ENCODE measurements at places on chromosomes 16 and 17. TPM values are rescaled to one million over a fixed set of nuclear protein-coding genes. Genes with fewer than 3 reads are reported as not detected.

The CCL8 gene
- total RNA-seq = not detected

The BAHCC1 gene
- total RNA-seq = 2.6 TPM

GRCh38 chr16:52837251-52837650 is 215.4 kb downstream of the CHD9NB start:
- no peak for DNase-seq

GRCh38 chr16:87815567-87815966 is 49.8 kb upstream of the KLHDC4 start:
- DNase-seq = no peak

GRCh38 chr16:87160234-87160636 is 157.0 kb downstream of the C16orf95 start:
- DNase-seq = no peak

DNA sequence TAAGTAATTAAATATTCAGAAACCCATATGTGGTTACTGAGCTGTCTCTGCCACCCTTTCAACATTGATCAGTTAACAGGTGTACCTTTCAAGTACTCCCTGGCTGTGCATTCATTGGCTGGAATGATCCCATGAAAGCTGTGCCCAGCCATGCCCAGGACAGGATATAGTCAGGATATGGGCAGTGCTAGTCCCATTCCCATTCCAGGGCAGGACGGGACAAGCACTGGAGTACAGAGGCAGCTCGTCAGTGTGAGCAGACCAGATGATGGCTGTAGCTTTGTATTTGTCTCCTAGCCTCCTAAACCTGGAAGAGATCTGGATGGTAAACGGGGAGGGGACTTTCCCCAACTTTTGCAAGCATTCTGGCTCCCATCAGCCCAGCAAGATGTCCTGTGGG is 22.5 kb downstream of the HEATR3 start:
- no peak for DNase-seq

DNA sequence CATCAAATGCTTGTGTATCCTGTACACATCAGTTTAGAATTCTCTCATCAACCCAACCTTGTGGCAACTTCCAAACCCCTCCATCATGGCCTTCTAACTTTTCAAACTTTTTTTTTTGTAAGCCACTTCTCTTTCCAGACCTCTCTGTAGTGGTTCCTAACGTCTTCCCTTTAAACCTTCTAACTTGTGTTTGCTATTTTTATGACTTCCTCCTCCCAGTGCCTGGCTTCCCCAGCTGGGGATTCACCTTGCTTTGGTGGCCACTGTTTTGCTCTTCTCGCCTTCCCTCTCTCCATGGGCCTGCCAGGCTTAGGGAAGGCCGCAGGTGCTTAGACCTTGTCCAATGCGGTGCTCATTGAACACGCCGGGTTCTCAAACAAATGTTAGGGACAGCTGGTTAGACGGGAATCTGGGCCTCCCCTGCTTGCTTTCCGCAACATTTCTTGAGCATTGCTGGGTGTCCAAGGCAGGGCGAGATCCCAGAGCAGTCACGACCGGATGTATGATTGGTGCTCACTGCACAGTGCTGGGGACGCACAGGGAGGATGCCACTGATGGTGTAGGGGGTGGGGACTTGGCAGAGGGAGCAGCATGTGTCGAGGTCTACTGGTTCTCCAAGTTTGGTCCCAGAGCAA is 1.1 kb upstream of the XYLT2 start:
- no peak for DNase-seq

GRCh38 chr17:7889166-7889955 is 772 bp downstream of the CHD3 start:
- peak; percentile 77 for DNase-seq

DNA sequence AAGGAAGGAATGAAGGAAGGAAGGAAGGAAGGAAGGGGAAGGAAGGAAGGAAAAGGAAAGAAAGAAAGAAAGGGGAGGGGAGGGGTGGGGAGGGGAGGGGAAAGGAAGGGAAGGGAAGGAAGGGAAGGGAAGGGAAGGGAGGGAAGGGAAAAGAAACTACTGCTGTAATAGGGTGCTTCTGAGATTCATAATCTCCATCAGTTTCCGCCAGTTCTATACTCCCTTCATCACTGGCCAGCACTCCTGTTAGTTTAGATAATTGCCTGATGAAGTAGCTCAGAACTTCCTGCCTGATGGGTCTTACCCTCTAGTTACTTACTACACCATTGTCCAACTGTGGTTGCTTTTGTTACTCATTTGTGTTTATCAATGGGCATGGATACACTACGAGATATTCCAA is 2.0 kb upstream of the KRTAP9-6 start:
- DNase-seq = no peak

DNA sequence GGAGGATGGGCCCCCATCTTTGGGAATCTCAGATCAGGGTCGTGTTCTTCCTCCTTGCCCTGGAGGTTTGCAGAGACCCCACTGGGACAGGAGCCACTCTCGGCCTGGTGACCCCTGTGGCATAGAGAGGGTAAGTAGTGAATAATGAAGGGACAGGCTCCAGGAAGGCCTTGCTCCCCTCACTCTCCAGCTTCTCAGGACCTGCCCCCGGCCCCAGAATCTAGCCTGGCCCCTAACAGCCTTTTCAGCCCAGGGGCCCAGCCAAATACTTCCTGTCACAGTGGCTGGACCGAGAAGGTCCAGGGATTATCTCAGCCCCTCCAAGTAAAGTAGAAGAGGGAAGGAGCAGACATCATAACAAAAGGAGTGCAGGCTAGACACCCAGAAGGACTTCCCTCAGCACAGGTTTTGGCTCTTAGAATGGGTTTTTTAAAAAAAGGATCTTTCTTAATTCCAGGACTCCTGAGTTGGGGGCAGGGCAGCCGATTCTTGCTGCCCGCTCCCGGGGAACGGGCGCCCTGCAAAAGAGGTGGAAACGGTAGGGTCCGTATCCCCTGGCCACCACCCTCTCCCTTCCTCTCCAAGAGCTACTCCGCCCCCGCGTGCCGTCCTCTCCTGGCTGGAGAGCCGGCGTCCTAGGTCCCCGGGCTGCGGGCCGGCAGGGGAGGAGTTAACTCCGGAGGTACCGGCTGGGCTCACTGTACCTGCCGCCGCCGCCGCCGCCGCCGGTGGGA is 559 bp upstream of the NXPH3 start:
- no peak for DNase-seq

The RRAD gene
- 0.60 TPM for total RNA-seq

DNA sequence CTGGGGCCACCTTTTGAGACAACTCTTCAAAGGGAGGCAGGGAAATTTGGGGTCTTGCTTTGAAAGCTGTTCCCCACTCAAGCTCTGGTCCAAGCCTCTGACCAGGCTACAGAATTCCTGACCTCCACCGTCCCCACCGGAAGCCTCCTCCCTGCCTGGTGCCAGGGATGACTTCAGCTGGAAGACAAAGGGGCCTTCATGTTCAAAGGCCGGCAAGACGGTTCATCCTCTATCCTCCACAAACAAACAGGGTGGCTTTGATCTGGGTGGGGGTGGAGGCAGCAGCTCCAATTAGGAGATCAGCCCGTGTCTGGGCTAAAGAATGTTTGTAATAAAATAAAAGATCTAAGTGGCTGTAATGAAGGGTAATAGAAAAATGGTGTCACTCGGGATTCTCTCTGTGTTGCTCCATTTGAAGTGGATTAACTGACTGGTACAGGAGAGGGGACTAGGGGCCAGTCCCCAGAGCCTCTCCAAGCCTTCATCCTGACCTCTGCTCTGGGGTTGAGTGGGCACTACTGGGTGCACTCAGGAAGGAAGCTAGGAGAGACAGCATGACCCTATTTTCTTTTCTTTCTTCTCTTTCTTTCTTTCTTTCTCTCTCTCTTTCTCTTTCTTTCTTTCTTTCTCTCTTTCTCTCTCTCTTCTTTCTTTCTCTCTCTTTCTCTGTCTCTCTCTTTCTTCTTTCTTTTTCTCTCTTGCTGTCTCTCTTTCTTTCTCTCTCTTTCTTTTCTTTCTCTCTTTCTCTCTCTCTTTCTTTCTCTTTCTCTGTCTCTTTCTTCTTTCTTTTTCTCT is 27.5 kb upstream of the NKD1 start:
- DNase-seq = no peak

- no peak for DNase-seq
Observed at GRCh38 chr17:1562176-1562643, 382 bp downstream of the PITPNA start.

GRCh38 chr16:23514381-23515152 is 4.3 kb upstream of the GGA2 start:
- no peak for DNase-seq

DNA sequence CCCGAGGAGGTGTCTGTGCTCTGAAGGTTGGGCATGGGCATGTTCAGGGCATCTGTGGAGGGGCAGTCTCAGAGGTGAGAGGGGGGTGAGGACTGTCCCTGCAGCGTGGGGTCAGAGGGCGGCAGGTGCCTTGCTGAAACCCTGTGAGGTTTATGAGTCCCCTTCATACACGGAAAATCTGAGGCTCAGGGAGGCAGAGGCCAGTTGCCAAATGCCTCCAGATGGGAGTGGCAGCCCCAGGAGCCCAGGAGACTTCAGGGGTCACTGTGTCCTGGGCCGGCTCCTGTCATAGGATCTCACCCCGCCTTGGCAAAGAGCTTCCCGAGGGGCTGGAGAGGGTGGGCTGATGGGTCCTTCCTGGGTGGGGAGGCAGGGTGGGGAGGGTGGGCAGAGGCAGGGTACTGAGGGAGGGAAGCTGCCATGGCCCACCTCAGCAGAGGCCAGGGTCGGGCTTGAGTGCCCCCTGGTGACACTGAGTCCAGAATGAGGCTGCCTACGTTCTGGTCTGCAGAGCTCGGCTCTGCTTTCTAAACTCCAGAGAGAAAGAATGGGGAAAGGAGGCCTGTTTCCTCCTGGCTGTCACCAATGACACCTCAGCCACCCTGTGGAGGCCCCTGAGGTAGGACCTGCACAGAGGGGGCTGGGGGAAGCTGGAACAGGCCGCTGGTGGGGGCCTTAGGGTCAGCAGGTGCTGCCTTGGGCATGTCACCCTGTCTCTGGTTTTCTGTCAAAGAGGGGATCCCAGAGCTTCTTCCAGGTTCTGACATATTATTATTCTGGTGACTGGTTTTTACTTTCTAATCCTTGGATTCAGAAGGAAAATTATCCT is 1.1 kb downstream of the LGALS9 start:
- DNase-seq = no peak

- no peak for DNase-seq
Observed at GRCh38 chr17:31397256-31397939, 5.9 kb downstream of the RAB11FIP4 start.

- DNase-seq = no peak
Observed at GRCh38 chr16:75228143-75228976, 9.6 kb downstream of the CTRB1 start.

DNA sequence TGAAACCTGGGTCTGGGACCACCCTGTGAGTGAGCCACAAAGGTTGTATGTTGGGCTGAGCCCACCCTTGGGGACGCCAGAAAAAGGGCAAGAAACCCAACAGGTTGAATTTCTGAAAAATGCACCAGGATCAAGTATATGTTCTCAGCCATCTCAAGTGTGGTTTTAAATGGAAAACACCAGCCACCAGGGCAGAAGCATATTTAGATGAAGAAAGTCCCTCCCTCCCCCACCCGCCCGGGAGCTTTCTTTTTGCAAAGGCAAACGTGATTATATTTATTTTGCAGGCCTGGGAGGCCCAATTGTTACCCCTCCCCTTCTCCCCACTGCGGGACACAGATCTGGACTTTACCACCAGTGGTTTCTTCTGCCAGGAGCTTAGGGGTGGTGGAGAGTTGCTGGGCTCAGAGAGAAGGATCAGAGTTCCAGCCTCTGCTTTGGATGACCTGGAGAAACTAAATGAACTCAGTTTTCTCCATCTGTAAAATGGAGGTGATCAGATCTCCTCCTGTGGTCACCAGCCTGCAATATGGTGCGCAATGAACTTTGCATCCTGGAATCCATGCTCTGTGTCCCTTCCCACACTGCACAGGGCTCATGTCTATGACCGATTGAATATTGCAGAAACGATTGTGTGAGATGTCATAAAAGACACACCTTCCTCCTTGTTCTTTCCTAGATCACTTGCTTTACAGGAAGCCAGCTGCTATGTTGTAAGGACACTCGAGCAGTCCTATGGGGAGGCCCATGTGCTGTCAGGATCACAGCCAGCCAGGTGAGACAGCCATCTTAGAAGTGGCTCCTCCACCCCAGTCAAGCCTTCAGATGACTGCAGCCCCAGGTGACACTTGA is 21.0 kb upstream of the NGFR start:
- DNase-seq = no peak

The KRT24 gene
- not detected for total RNA-seq

- no peak for DNase-seq
Observed at GRCh38 chr16:7027401-7027800, 305.2 kb upstream of the RBFOX1 start.

Data from lung microvascular endothelial cell (primary cell).